HCT116 (cell line): ENCODE measurements at places on chromosomes 6 and 20. TPM values are rescaled to one million over a fixed set of nuclear protein-coding genes. Genes with fewer than 3 reads are reported as not detected.

- no peak for DNase-seq
Measured at GRCh38 chr6:37429352-37429750, 3.7 kb upstream of the CMTR1 start.

MATN4 gene
- total RNA-seq: 0.64 TPM

NNAT gene
- not detected for total RNA-seq

DNA sequence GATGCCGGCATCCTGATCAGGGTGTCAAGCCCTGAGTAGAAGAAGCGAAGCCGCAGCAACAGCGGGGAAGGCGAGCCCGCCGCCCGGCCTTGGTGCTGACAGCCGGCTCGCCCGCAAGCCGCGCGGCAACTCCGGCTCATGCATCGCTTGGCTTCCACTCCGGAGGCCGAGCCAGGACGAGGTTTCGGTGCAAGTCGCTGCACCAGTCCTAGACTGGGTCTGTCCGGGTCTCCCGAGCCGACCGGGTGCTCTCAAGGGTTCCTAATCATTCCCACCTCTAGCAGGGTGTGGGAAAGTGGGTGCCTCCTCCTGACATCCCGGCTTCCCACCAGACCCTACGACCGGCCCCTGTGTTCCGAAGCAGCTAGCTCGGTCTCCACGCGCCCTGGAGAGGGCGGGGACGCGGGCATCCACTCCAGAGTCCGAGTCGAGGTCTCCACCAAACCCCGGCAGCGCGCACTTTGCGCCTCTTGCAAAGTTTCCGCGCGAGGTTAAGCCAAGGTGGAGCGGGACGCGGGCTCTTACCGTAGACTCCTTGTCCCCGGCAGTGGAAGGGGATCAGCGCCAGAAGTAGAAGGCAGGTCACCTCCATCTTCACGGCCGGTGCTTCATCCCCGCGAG, 1.4 kb downstream of the MDGA1 start:
- no peak for DNase-seq

DNA sequence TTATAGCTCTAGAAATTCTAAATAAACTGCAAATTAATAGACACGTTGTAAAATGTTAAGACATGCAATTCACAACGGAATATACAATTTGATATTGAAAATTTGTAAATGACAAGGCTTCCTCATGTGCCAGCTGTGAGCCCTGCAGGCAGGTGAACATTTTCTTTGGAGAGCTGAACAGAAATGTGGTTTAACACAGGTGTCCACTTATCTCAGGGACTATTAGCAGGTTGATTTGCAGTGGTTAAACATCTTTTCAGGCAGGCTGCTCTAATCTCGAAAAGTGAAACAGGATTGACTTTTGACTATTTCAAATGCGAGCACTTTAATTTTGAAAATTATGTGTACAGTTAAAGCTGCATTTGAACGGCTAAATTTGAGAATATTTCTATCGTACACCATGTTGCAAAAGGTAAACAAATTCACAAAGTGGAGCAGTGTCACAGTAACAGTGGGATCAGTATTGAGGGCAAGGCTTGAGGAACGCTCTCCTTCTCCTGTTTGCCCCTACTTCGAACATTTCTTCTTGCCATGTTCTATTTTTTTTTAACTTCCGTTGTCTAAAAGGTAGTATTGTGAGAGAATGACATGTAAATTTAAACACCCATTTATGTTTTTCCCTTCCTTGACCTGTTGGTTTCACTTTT, 210.8 kb downstream of the CDKAL1 start:
- DNase-seq: no peak
